DMS153 (cell line): ENCODE measurements at places on chromosomes 12 and 14.

DNA sequence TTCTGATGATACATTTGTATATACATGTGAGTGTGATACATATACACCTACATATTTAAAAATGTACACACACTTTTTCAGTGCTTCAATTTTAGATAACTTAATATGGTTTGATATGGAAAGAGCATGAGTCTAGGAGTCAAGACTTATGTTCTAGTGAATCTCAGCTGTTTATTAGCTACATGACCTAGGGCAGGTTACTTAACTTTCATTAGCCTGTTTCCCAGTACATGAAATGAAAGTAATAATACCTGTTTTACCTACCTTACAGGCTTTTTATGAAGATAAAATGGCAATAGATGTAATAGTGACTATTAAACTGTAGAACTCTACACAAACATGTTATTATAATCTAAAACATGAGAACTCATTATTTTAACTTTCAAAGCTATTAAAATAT, 39.5 kb downstream of the KIF21A start:
- DNase-seq: no peak

GRCh38 chr12:5171701-5172100, 128.0 kb downstream of the KCNA5 start:
- DNase-seq: no peak

DNA sequence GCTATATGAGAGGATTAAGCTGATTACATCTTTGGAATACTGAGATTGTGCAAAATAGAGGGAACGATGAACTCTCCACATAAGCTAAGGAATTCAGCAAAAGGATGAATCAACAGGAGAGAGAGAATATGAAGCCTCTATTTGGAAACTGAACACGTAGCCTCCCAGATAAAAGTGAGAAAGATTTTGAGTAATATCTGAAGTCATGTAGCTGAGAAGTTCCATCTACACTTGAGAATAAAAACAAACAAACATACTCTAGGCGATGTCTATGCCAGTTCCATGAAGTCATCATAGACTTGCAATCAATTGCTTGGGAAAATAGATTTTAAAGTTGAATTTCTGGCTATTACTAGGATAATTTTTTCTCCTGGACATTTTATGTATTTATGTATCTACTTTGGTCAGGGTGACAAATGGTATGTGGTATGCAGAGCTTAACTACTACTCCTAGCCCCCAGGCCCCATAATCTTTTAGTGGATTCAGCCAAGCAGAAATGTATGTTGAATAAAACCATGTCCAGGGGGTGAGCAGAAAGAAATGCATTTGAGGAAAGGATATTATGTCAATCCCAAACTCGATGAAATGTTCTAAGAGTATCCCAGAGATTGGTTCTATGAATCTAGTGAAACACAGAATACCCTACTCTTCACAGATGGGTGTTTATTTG, 627.4 kb downstream of the DIO2 start:
- DNase-seq: no peak

DNA sequence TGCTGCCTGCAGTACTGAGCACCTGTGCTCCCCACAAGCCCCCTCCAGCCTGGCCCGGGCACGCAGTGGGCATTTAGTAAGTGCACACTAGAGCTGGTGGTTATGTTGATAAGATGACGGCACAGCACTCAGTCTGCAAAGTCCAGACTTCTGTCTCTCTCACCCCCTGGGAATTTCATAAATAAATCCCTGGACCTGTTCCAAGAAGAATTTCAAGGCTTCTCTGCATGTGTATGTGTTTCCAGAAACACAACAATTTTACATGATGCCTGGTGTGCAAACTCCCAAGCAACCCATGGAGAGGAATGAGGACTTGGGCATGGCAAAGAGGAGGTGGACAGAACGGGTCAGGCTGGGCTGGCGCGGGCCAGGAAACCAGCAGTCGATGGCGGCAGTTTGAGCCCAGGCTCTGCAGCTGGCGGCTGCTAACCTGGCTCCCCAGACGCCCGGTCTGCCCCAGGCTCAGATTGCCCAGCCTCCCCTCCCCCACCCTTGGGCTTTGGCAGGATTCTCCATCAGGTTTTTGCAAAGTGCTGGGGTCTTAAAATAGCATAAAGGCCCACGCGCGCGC, 10.4 kb upstream of the ACVR1B start:
- peak; percentile 19 for DNase-seq

- no peak for DNase-seq
These were observed 400.2 kb downstream of the BCL11B start for GRCh38 chr14:98871796-98872195.

GRCh38 chr14:69493791-69494190, 9.3 kb downstream of the PLEKHD1 start:
- no peak for DNase-seq

DNA sequence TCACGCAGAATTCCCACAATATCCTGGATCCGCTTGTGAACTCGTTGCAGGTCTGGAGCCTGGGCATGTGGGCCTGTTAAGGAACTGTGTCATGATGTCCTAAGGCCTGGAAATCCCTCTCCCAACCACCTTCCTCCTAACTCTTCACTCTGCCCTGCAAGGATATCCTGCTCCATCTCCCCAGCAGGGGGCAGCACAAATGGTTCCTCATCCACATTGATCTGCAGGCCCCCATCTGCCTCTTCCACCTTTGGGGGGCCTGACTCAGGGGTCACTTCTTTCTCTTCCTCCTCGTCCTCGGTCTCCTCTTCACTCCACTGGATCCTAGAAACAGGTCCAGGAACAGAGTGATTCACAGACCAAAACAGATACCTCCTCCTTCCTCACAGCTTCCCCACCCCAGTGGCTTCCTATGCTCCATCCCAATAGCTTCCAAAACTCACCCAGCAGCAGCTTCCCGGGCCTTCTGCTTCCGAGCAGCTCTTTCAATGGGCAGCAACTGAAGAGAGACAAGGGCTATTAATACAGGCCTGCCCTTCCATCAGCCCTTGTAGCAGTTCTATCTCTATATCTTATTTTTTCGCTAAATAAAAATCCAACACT, 4.5 kb downstream of the NOP2 start:
- no peak for DNase-seq

DNA sequence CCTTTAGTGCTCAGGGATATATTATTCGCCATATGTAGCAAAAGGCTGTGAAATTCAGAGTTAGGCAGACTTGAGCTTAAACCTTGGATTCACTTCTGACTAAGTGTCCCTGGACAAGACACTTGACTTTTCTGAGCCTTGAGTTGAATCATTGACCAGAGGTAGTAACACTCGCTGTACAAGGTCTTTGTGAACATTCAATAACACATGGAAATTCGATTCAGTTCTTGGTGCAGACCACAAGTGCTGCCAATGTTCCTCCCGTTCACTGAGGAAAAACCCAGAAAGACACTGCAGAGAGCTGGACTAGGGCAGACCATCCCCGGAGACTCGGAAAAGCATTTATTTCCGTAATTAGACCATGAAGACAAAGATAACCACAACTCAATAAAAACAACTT, 901.4 kb downstream of the AACS start:
- no peak for DNase-seq

DNA sequence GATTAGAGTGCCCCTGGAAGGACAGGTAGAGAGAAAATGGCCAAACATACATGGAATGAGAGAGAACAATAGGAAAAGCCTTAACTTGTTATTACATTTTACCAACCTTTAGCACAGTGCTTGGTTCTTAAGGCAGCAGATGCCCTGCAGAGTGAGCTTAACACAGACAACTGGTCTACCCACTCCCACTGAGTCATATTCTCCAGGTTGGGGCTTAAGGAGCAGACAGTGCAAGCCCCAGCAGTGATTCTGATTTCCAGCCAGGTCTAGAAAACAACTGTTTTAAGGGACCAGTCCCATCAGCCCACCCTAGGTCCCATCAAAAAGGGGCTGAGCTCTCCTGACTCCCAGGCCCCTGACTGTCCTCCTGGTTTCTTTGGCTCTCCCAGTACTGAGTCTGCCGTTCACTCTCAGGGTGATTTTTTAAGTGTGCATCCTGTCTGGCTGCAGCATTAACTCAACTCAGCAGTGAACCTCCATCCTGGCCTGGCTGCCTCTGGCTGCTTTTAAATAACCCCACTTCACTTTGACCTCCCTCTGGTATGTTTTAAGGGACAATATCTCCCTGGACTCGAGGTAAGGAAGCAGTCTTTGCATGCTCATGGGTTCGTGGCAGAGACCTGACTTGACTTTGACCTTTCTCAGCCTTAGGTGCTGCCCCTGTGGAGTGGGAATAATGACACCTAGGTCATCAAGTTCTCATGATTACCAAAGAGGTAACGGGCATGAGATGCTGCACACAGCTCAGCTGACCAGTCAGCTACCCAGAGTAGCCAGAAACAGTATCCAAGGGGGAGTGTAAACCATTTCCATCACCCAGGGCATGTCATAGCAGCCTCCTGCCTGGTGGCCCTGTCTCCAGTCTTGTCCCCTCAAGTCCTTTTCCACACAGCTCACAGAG, 210.7 kb upstream of the PWP1 start:
- DNase-seq: no peak
